Neural progenitor cell (in vitro differentiated cells): ENCODE measurements at places on chromosomes 16 and 17.

GRCh38 chr17:8154608-8155155, 2.5 kb upstream of the PER1 start:
- no peak for DNase-seq

DNA sequence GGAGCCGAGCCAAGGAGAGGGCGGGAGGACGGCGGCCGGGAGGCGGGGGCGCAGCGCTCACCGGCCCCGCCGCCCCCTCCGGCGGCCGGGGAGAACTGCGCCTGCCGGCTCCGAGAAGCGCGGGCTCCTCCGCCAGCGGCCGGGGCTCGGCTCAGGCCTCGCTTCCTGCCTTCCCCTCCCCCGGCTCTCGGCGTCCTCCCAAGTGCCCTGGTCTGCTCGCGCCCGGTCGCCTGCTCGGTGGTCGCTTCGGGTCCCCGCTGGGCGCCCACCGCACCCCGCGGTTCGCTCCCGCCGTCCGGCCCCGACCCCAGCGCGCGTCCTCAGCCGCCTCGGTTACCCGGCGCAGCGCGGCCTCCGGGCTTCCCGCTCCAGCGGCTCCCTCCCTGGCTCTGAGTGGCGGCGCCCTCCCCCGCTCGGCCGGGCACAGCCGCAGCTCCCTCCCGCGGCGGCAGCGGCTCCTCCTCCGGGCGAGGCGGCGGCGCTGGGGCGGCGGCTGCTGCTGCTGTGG, 313 bp downstream of the UBTF start:
- DNase-seq: peak; percentile 93

DNA sequence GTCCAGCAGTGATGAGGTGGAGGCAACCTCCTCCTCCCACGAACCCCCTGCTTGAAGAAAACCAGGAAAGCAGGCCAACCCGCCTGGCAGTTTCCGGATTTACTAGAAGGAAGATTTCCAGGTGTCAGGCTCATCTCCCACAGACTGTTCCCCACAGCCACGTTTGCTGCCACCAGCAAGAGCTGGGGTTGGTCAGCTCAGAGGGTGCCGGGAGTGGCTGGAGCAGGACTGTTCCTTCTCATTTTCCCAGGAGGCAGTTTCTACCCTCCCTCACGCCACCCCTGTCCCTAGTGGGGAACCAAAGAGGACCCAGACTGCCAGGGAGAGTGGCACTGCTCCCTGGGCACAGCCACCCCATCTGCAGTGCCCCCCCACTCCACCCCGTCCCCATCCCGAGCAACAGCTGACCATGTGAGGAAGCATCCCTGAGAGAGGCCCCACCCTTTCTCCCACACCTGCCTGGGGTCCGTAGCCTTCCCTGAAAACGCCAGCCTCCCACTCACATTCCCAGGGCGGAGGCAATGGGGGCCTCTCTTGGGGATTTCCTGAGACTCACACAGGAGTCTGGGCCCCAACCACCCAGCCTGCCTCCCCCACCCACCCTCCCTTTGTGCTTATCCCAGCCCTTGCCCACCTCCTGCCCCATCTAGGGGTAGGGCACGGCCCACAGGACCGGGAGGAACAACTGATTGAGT, 5.9 kb downstream of the KRT17 start:
- DNase-seq: no peak

DNA sequence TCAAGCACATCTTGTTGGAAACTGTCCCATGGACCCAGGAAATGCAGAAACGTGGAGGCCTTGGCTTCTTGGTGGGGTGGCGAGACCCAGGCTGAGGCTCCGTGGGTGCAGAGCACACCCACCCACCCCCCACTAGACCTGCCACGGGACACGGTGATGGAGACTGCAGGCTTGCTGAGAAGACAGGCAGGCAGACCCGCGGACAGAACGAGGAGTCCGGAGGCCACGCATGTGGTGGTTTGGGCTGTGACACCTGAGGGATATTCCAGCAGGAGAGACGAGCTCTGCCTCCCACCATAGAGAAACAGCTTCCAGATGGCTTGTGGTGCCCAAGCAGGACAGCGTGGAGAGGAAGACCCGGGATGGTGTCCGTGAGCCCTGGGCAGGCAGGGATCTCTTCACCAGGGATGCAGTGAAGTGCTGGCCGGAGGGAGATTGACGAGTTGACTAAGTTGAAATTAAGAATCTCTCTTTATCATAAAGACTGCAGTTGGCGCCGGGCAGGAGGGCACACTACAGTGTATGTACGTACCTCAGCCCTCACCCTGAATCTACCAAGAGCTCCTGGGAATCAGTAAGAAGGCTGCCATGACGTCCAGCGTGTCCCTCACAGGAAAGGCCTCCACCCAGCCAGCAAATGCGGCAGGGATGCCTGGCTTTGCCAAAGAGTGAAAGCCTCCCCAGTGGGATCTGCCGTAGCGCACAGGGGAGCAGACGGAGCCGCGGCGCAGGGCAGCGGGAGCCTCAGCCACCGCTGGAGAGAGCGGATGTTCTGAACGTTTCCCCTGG, 8.2 kb downstream of the UBE2I start:
- no peak for DNase-seq

GRCh38 chr17:30290696-30291542, 825 bp downstream of the BLMH start:
- DNase-seq: peak; percentile 79

DNA sequence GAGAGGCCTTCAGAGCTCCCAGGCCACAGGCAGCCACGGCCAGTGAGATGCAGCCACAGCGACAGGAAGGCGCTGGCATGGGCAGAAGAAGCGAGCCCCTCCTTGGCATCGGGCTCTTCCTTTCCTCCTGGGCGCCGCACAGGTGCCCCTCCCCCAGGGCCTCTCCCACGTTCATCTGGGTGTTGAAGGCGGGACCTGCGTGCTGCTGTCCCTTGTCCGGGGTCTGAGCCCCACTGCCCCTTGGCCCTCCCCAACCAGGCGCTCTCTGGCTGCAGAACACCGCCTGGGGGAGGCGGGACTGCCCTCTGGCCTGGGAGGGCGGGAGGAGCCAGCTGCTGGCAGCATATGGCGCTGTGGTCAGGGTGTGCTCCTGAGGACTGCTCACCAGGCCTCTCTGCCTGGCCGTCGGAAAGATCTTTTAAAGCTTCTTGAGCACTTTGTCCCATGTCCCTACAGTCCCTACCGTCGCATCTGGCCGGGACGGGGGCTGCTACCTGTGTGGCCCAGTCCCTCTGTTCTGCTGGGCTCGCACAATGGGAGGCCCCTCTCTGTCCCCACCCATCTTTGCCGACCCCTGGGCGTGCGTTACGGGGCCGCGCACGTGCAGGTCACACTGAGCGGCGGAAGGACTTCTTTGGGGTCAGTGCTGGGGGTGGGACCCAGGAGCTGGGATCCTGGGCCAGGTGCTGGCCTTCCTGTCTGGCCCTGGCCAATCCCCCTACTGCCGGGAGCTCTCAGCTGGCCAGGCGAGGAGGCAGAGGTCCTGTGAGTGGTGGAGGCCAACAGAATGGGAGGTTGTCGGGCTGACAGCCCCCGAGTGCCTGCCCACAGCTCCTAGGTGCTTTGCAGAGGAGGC, 1.7 kb downstream of the SLC25A10 start:
- peak; percentile 62 for DNase-seq

GRCh38 chr17:82235056-82235774, 6.4 kb downstream of the SLC16A3 start:
- no peak for DNase-seq

GRCh38 chr17:2983255-2983654, 80.2 kb downstream of the OR1D5 start:
- DNase-seq: no peak

DNA sequence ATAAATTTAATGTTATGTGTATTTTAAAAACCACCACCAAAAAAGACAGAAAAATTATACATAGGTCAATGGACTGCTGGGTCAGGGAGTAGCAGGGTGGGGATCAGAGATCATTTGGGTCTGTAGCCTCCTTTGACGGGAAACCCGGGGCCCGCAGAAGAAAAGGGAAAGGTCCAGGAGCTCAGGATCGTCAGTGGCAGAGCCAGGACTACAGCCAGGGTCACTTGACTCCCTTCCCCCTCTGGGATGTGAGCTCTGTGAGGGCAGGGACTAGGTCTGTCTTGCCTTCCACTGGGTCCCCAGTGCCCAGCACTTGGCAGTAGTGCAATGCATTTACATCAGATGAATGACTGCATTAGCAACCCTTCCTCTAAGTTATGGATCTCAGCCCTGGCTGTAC, 62.1 kb downstream of the TOM1L2 start:
- no peak for DNase-seq

GRCh38 chr17:80962356-80963329, 29.0 kb upstream of the CHMP6 start:
- no peak for DNase-seq

- DNase-seq: no peak
These were observed 32.1 kb downstream of the DNAH17 start for GRCh38 chr17:78544881-78545755.

- DNase-seq: no peak
These were observed 2.3 kb upstream of the CD79B start for GRCh38 chr17:63934183-63935112.

DNA sequence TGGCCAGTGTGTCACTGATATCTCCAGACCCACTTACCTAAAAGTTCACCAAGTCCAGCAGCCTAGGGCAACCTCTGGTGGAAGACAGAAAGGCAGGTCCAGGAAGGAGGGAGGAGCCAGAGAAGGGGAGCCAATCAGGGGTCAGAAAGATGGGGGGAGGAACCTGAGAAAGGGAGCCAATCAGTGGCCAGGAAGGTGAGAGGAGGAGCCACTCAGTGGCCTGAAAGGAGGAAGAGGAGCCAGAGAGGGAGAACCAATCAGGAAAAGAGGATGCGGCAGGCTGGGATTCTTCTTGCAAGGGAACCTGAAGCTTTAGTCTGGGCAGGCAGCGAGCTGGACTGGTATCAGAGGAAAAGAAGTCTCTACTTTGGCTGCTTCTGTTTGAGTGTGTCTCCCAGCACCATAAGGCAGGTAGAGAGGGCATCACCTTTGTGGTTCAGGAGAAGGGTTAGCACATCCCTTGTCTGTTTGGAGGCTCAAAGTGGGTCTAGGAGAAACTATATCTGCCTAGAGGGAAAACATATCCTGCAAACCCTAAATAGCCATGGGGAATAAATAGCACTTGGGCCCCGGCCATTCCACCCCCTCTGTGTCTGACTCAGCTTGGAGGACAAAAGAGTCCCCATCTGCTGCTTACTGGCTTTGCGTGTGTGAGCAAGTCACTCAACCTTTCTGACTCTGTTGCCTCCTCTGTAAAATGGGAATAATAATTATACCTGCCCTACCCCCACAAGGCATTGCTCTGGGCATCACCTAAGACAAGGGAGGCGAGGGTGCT, 43.4 kb upstream of the CRHR1 start:
- peak; percentile 93 for DNase-seq

DNA sequence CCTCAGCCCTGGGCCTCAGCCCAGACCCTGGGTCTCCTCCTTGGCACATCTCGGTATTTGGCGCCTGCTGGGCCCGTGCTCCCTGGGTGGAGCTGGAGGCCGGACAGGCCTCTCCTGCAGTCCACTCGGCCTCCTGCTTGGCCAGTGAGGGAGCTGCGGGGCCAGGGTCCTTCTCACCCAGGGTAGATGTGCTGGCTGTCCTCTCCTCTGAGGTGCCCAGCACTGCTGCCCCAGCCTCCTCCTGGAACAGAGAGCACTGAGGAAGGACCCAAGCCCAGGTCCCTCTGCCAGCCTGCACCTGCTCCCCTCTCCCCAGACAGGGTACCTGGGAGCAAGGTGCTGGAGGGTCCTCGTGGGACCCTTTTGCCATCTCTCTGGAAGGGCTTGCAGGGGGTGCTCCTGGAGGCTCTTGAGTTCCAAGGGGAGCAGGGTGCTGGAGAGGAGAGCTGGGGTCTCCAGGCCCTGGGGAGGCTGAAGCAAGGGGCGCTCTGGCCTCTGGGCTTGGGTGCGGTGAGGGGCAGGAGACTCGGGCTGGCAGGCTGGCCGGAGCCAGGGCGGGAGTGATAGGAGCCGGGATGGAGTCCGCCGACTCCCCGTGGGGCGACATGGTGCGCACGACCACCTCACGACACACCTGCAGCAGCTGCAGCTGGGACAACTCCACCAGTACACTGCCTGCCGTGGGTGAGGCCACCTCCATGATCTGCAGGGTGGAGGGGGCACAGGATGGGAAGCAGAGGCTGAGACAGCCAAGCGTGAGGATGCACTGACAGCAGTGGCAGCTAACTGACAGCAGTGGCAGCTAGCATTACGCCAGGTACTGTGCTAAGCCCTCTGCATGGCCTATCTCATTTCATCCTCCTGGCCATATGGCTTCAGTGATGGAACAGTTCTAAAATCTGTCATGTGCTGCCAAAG, 17.8 kb downstream of the TSPOAP1 start:
- no peak for DNase-seq
